ENCODE measurements at places on chromosomes 3 and 15.

DNA sequence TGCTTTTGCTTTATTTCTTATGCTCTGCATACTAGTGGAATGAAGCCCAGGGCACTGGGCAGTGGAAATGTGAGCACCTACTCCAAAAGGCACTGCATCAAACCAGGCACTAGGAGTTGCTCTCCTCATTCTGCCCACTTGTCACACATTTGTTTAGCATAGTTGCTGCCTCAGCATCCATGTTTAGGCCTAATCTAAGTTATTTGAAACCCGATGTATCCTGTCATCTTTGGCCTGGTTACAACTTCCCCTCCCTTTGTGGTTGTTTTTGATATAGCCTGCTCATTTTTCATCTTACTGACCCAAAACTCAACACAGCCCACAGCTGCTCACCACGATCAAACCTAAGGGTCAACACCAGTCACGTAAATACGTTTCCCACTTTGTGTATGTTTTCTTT is 82.2 kb upstream of the SELENOK start:
- DNase-seq = no peak

DNA sequence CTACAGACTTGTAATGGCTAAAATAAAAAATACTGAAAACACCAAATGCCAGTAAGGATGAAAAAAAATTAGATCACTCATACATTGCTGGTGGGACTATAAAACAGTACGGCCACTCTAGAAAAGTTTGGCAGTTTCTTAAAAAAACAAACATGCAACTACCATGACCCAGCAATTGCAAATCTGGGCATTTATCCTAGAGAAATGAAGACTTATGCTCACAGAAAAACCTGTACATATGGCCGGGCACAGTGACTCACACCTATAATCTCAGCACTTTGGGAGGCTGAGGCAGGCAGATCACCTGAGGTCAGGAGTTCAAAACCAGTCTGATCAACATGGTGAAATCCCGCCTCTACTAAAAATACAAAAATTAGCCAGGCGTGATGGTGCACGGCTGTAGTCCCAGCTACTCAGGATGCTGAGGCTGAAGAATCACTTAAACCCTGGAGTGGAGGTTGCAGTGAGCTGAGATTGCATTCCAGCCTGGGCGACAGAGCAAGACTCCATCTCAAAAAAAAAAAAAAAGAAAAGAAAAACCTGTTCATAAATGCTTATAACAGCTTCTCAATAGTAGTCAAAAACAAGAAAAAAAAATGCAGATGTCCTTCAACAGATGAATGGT is 5.6 kb downstream of the TP53BP1 start:
- DNase-seq = no peak

DNA sequence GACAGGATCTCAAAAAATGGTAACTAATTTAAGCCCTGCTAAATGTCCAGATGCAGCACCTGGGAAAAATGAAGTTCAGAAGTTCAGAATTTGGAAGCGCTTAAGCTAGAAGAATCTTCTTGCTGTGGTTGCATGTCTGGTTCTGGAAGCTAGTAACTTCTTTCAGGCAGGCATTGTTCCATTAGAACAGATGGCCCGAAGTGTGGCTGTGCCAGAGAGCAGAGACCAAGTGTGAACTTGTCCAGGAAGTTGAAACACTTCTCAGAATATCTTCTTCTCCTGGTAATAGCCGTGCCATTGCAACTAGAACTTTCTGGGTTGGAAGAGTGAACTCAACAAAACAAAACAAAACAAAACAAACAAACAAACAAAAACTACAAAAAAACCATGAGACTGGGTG is 80.0 kb downstream of the MITF start:
- DNase-seq = no peak

- DNase-seq = peak; percentile 95
Observed at GRCh38 chr3:51538459-51539290, at the start of gene RAD54L2. TSS of gene RAD54L2 (plus strand) at chr3:51538719. CDS start at chr3:51590421, 51,702 bp downstream.

DNA sequence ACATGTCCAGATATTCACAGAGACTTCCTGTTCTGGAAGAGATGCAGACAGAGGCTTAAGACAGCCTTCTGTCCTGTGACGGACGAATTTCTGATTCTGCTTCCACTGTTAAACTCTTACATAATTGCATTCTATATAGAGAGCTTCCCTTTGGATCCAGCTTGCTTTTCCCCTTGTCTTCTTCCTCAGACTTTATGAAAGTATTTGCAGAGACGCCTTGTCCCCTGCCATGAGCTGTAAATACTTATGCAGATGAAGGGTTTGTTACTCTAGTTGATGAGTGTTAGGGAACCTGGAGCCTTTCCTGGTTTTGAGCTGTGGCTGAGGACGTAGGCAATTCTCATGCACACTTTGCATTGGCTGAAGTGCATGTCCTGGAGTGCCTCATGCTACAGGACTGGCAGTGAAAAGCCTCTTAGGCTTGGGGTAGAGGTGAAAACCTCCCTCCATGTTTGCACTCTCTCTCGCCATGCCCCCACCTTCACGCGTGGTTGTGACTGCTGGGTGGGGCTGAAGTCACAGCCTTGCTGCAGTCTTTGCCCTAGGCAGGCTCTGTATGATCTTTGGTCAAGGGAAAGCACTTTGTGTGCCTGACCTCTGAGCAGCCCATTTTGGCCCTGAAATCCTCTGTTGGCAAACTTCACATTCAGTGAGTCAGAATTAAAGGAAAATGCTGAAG is 286.6 kb downstream of the PTPRG start:
- DNase-seq = peak; percentile 31

GRCh38 chr3:170680593-170680992 is 94.7 kb upstream of the SLC7A14 start:
- DNase-seq = no peak

GRCh38 chr15:22974745-22975144 is 5.4 kb downstream of the CYFIP1 start:
- no peak for DNase-seq

GRCh38 chr3:176632925-176633324 is 564.4 kb downstream of the TBL1XR1 start:
- no peak for DNase-seq

Data from iPS-NIHi11 (cell line).